ENCODE measurements at places on chromosomes 2 and 18.

- H3K4me3 ChIP-seq: no peak overlapping the region
- H3K27me3 ChIP-seq: no peaks in the 10 kb centered on the region
- no peak overlapping the region for H3K27ac ChIP-seq
- no peaks in the 10 kb centered on the region for H3K4me1 ChIP-seq
- no peaks in the 10 kb centered on the region for H3K36me3 ChIP-seq
These were observed 43.7 kb downstream of the FSIP2 start for GRCh38 chr2:185782223-185782769.

- no peaks in the 10 kb centered on the region for H3K27me3 ChIP-seq
- DNase-seq: no peak
- H3K27ac ChIP-seq: no peak overlapping the region
- H3K36me3 ChIP-seq: no peaks in the 10 kb centered on the region
- peaks cover 2% of the 10 kb centered on the region for H3K4me1 ChIP-seq
- H3K4me3 ChIP-seq: no peak overlapping the region
These were observed 126.3 kb downstream of the ALPK2 start for GRCh38 chr18:58502628-58503027.

DNA sequence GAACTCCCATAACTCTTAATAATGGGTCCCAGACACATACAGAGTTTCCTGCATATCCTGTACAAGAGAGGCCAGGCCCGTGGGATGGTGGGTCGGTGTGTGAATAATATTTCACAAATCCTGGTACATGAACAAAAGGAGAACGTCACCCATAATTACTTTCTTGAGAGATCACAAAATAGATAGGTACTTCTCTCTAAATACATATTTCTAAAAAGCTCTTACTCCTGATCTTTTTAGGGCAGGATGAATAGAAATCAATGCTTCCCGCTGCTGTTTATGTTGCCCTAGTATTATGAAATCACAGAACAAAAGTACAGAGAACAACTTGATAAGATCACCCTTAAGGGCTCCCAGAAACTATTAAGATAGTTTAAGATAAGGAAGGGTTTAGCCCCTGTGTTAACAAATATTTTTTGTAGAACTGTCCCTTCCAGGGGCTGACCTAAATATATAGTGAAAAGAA is 5.4 kb downstream of the IRS1 start:
- no peak for DNase-seq
- no peaks in the 10 kb centered on the region for H3K27me3 ChIP-seq
- H3K4me3 ChIP-seq: peak overlapping the region; percentile 77
- H3K4me1 ChIP-seq: peaks cover 7% of the 10 kb centered on the region

GRCh38 chr2:228465408-228465807 is 283.9 kb upstream of the SPHKAP start:
- H3K4me3 ChIP-seq: no peak overlapping the region
- no peaks in the 10 kb centered on the region for H3K36me3 ChIP-seq
- H3K27ac ChIP-seq: no peak overlapping the region
- DNase-seq: no peak

- H3K4me3 ChIP-seq: no peak overlapping the region
- H3K27me3 ChIP-seq: no peaks in the 10 kb centered on the region
- peaks cover 81% of the 10 kb centered on the region for H3K36me3 ChIP-seq
- no peak for DNase-seq
- peaks cover 9% of the 10 kb centered on the region for H3K4me1 ChIP-seq
These were observed 26.1 kb downstream of the COLEC12 start for GRCh38 chr18:474416-474815.
